Activated T-helper 2 cell treated with anti-CD3 and anti-CD28 coated beads, Interferon-gamma antibody, Interleukin-2, Interleukin-4, amounts not matched to agents 10 μg/mL and 5 μg/mL and 100 μg/mL, durations not matched to agents 14 hours and 24 hours and 36 hours (primary cell): ENCODE measurements at places on chromosomes 5 and 9.

DNA sequence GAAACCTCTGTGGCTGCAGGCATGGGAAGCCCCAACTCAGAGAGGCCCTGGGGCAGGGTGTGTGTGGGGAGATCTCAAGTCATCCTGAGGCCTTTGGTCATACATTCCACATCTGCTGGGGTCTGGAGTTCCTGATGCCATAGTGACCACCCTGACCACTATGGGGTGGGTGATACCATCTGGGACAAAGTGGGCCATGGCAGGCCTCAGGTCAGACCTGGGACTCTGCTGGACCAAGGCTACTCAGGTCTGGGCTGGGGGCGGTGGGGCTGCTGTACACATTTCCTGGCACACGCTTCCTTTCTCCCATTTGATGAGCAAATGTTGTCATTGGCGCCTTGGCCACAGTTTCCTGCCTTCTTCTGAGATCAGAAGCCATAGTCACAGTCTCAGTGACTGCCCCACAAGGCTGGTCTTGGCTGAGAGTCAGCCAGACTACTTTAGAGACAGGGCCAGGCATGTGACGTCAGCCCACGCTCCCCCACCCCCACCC lies 15.1 kb upstream of the ACSL6 start:
- no peak overlapping the region for H3K27ac ChIP-seq
- H3K4me1 ChIP-seq = peaks cover 10% of the 10 kb centered on the region
- no peak for DNase-seq
- peaks cover 12% of the 10 kb centered on the region for H3K27me3 ChIP-seq
- no peak overlapping the region for H3K4me3 ChIP-seq
- peaks cover 2% of the 10 kb centered on the region for H3K36me3 ChIP-seq

DNA sequence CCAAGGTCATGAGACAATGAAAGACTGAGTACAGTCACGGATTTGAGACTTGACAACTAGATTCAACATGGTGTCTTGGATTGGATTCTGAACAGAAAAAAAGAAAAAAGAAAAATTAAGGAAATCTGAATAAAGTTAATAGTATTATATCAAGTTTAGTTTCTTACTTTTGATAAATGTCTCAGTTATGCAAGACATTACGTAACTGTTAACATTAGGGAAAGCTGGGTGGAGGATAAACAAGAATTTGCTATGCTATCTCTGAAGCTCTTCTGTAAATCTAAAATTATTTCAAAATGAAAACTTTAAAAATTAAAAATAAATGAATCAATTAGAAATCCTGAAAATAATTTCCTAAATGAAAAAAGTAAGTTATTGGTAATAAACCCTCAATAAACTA lies 14.4 kb upstream of the DCAF12 start:
- H3K27ac ChIP-seq = no peak overlapping the region
- peaks cover 8% of the 10 kb centered on the region for H3K27me3 ChIP-seq
- H3K4me3 ChIP-seq = no peak overlapping the region
- no peaks in the 10 kb centered on the region for H3K36me3 ChIP-seq
- H3K4me1 ChIP-seq = peaks cover 1% of the 10 kb centered on the region

- no peaks in the 10 kb centered on the region for H3K36me3 ChIP-seq
- DNase-seq = no peak
- no peak overlapping the region for H3K27ac ChIP-seq
- H3K4me3 ChIP-seq = no peak overlapping the region
- H3K27me3 ChIP-seq = peaks cover 9% of the 10 kb centered on the region
Observed at GRCh38 chr5:88785746-88786565, 97.0 kb downstream of the MEF2C start.

- H3K4me1 ChIP-seq = no peaks in the 10 kb centered on the region
- DNase-seq = no peak
- no peak overlapping the region for H3K4me3 ChIP-seq
- H3K27me3 ChIP-seq = no peaks in the 10 kb centered on the region
- H3K36me3 ChIP-seq = no peaks in the 10 kb centered on the region
- H3K27ac ChIP-seq = no peak overlapping the region
Observed at GRCh38 chr9:98829766-98830165, 22.3 kb downstream of the GALNT12 start.
